NCI-H2081 treated with DMSO at 0.1 percent for 48 hours (cell line): ENCODE measurements at places on chromosomes 16 and 17.

- no peak for DNase-seq
Measured at GRCh38 chr17:11580677-11581076, 17.6 kb upstream of the DNAH9 start.

- no peak for DNase-seq
Measured at GRCh38 chr17:29663155-29663554, 40.4 kb upstream of the CORO6 start.

DNA sequence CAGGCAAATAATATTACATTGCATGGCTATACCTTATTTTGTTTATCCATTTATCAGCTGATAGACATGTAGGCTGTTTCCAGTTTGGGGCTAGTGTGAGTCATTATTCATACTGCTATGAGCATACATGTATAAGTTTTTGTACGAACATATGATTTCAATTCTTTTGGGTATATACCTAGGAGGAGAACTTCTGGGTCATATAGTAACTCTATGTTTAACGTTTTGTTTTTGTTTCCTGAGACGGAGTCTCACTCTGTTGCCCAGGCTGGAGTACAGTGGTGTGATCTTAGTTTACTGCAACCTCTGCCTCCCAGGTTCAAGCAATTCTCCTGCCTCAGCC lies 2.4 kb upstream of the ITGAL start:
- no peak for DNase-seq

DNA sequence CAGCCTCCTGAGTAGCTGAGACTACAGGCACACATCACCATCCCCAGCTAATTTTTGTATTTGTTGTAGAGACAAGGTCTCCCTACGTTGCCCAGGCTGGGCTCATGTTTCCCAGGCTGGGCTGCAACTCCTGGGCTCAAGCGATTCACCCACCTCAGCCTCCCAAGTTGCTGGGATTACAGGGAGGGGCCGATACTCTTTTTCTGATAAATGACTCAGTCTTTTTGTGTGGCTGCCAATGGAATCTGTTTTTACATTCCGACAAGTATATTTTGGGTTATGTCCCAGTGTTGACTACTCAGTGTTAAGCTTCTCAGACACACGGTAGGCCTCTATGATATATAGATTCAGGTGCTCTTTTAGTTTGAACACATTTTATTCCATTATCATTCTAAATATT lies 58.1 kb downstream of the SLFN11 start:
- DNase-seq, result no peak

GRCh38 chr17:27417596-27418365 lies 38.5 kb upstream of the KSR1 start:
- no peak for DNase-seq

DNA sequence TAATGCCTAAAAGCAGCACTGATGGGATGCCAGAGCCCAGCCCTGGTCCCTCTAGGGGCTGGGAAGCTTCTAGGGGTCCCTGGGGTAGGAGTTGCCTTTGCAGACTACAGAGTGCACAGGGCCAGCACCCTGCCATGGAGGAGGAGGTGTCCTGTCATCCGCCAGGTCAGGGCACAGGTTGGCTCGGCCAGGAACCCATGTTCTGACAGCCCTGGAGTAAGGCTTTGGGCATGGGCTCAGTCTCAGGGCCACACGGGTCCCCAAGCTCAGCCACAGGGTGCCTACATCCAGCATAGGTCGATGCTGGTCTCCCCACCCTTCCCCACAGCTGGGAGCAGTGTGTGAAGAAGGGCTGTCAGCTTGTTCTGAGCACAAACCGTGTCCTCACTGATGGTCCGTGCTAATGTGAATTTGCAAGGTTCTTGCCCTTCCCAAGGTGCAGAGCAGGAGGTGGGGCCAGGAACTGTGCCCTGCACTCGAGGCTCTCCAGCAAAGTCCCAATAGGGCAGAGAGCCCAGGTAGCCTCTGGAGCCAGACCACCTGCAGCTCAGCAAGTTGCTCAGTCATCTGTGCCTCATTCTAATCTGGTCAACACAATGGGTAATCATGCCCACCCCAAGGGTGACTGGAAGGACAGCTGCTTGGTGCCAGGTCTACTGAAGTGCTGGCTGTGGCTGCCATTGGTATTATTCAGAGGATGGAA lies 72.8 kb downstream of the AMFR start:
- no peak for DNase-seq

- DNase-seq, result no peak
Measured at GRCh38 chr17:7138800-7139381, 24.3 kb upstream of the ASGR2 start.
